SHP77 treated with DMSO at 0.1 percent for 48 hours (cell line): ENCODE measurements at places on chromosomes 1 and 21.

GRCh38 chr1:41041614-41042270 is 20.2 kb upstream of the SLFNL1 start:
- DNase-seq: no peak

DNA sequence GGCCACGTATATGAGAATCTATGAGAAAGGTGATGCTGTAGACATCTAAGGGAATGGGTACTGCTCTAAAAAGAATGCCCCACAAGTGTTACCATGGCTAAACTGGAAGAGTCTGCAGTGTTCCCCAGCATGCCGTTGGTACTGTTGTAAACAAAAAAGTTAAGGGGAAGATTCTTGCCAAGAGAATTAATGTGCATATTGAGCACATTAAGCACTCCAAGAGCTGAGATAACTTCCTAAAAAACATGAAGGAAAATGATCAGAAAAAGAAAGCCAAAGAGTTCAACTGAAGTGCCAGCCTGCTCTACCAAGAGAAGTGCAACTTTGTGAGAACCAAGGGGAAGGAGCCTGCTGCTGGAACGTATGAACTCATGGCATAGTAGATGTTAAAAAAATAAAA is 40.8 kb downstream of the PLPP3 start:
- DNase-seq: no peak

DNA sequence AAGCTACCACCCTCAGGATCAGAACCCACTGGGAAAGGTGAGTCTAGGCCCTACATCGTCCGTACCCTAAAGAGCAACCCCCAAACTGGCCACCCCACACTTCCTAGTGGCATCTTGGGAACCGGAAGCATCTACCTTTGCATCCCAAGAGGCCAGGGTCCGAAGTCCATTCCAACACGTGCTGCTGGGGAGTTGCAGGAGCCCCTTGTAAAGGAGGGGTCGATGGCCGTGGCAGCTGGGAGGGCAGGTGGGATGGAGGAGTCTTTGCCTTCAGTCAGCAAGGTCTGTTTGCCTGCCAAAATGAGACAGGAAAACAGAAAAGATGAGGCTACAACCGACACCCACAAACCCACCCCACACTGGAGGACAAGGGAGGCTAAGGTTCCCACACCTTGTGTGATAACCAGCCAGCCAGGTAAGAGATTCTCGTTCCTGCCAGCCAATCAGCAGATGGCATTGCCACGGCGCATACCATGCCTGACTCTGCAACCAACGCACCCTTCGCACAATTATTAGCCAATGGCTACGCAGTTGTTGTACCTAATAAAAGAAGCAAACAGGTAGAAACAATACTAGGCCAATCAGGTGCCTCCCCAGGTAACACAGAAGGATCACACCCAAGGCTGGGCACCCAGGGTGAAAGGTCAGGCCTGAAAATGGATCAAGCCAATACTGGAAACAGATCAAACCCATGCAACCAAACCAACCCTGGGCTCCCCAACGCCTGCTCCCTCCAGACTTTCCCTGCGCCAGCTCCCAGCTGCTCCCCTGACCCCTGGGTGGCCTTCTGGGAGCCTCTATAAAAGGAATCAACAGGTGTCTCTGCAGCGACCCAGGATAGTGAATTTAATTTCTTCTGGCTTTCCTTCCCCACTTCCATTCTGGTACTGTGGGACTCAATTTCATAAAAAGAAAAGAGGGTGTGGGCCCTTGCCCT is 35.6 kb downstream of the CASZ1 start:
- no peak for DNase-seq

GRCh38 chr1:47160716-47161115 is 23.5 kb downstream of the CYP4A22 start:
- no peak for DNase-seq

GRCh38 chr1:18866314-18866713 is 6.9 kb upstream of the TAS1R2 start:
- DNase-seq: no peak

DNA sequence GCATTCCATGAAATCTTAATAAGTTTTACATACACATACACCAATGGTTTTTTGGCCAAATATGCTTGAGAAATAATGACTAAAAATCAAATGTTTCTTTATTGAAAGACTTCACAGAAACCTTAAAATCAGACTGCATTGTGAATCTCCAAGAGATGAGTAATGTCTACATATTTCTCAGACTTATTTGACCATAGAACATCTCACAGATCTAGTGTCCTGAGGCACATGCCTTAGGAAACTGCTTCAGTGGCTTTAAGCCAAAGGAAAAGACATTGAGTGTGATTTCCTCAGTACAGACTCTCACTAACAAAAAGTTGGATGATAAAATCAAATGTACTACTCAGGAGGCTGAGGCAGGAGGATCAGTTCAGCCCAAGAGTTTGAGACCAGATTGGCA is 6.2 kb upstream of the C1orf105 start:
- DNase-seq: no peak

DNA sequence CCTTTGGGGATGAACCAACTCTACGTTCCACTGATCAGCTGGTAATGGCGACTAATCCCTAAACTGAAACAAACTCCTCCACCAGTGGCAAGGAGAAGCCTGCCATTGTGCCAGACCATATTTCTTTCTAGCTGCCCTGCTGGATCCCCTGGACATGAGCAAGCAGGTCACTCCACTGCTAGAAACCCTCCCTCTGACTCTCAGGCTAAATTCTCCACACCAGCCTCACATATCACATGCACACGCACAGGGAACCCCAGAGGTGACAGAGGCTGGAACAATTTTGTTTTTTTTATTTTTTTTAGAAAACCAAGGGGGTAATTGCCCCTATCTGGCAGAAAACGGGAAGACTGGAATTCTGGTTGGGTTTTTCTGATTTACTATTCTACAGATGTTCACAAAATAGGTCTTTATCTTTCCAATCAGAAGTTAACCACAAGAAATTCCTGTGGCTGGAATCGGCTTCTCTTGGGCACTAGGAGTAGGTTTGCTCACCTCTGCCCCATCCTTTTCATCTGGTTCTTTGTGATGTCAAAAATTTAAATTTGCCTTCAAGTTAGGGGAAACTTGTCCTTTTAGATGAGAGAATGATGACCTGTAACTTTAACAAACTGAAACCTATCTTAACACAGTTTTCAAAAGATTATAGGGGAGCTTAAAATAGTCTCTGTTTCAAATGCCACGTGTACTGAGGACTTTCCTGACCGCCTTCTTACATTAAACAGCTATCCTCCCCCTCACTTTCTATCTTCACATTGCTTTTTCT is 258.1 kb downstream of the SDCCAG8 start:
- no peak for DNase-seq

GRCh38 chr21:29320031-29320430 is 21.3 kb downstream of the BACH1 start:
- no peak for DNase-seq

- peak; percentile 91 for DNase-seq
Measured at GRCh38 chr1:154973344-154974101, 958 bp upstream of the CKS1B start.

GRCh38 chr1:115255154-115255553 is 82.9 kb downstream of the NGF start:
- DNase-seq: no peak

- DNase-seq: no peak
Measured at GRCh38 chr1:241202401-241202800, 154.6 kb downstream of the RGS7 start.

DNA sequence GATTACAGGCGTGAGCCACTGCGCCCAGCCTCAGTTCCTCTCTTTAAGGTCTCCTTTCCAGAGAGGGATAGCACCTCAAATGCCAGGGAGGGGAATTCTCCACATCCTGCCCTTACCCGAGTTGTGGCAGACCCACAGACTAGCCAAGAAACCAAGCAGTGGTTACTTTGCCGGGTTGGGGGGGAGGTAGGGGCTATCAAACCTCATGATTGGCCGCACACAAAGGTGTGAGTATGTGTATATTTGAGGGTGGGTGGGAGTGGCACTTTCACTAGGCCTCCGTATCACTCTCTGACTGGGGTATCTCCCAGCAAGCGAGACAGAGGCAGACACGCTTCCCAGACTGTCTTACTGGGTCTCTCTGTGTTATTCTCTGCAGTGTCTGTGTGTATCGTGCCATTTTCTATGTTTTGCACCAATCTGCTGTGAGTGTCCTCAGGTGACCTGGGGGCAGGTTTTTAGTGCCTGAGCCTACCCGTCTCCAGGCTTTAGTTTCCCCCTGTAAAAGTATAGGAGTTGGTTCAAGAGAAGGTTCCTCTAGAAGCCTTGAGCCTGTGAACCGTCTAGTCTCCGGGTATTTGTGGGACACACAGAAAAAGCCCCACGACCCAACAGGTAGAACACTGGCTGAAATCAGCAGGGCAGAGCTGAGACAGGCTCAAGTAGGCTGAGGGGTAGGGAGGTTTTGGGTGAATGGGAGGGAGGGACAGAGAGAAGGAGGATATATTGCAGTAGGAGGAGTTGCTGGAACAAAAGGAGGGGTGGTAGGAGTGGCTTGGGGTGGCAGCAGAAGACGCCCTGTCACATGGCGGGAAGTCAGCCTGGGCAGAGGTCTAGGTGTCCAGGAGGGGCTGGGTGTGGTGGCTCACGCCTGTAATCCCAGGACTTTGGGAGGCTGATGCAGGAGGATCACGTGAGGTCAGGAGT is 10.3 kb downstream of the LMNA start:
- DNase-seq: no peak

DNA sequence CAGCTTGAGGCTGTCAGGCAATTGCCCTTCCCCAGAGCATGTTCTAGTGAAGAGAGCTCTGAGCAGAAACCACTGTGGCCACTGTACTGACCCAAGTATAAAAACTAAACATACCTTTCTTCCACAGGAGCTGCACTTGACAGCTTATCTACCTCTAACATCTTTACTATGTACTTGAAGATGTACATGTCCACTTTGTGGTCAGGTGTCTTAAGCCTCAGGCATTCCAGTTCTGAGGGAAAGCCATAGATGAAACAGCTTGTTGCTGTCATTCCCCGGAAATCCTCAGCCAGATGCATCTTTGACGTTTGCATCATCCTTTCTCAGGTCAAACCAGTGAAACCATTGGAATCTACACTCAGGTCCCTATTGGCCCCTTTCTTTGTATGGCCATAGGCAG is 70.4 kb downstream of the CHRM3 start:
- DNase-seq: no peak

DNA sequence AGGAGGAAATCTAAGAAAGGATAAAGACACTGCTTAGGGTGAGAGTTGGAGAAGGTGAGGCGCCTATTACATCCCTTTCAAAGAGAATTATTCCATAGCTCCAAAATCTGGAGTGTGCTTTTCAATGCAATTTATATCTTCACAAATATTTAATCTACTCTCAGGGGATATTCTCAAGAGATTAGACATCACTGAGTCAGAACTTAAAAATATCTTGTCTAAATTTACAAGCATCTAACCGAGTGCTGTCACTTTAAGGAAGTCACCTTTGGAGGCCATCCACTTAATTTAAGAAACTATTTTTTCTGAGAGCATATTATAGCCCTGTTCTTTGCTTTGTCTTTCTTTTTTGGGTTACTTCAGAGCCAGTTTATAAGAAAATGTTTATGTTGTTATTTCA is 134.6 kb downstream of the TNFSF18 start:
- no peak for DNase-seq
